ENCODE measurements at places on chromosomes 12 and 14.

GRCh38 chr14:70888681-70889175 lies 18.5 kb upstream of the PCNX1 start:
- H3K4me3 ChIP-seq, result no peak overlapping the region
- H3K36me3 ChIP-seq, result no peaks in the 10 kb centered on the region
- peaks cover 7% of the 10 kb centered on the region for H3K4me1 ChIP-seq
- H3K27ac ChIP-seq, result no peak overlapping the region
- peak; percentile 42 for ATAC-seq

GRCh38 chr12:65765436-65765813 lies 58.9 kb upstream of the HMGA2 start:
- no peak overlapping the region for H3K4me3 ChIP-seq
- ATAC-seq, result no peak
- H3K27ac ChIP-seq, result no peak overlapping the region
- no peaks in the 10 kb centered on the region for H3K36me3 ChIP-seq
- peaks cover 7% of the 10 kb centered on the region for H3K27me3 ChIP-seq
- no peaks in the 10 kb centered on the region for H3K4me1 ChIP-seq

- no peak overlapping the region for H3K4me3 ChIP-seq
Observed at GRCh38 chr12:123860377-123860776, 98.3 kb downstream of the DNAH10 start.

DNA sequence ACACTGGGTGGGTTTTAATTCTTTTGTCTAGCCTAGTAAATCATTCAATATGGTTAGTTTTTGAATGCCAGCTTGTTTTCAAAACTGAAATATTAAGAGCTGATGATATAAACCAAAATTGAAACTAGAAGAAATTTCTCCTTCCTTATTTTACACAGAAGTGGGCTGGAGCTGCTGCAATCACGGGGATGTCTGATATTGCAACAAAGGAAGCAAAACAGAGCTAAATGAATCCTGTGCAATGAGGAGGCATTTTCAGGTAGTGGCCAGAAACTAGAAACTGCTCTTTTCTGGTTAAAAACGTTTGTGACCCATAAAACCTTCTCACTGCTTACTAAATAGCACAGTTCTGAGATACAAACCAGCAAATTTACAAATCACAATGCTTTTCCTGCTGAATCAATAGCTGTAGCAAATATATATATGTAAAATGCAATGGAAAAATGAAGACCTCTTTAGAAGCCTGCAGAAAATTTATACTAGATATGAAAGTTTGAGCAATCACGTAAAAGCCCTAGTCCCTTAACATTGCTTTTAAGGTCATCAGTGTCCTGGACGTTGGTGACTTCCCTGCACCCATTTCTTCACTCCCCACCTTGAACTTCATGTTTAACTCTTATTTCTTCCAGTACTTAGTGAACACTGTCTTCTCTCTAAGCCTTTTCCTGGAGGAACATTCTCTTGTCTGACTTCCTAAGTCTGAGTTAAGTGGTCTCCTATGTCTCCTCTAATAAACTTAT lies 15.9 kb upstream of the LRRK2 start:
- no peaks in the 10 kb centered on the region for H3K36me3 ChIP-seq
- H3K27ac ChIP-seq, result no peak overlapping the region
- H3K4me3 ChIP-seq, result no peak overlapping the region
- peaks cover 11% of the 10 kb centered on the region for H3K4me1 ChIP-seq
- no peaks in the 10 kb centered on the region for H3K27me3 ChIP-seq
- ATAC-seq, result no peak

DNA sequence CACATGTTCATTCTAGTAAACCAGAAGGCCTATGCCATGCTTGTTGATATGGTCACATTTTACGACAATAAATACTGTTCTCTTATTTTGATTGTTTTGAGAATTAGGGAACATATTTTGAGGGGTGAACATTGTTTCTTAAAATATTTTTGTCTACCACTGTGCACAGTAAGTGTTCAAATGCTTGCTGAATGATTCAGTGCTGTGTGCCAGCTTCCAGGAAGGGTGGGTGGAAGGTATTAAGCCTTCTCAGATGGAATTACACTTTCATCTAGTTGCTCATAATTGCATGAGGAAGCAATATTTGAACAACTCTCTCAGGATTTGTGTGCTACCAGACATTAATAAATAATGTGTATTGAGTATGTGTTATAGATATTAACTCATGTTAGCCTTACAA lies 15.5 kb upstream of the TMX1 start:
- H3K27me3 ChIP-seq, result no peaks in the 10 kb centered on the region
- no peak overlapping the region for H3K4me3 ChIP-seq
- no peaks in the 10 kb centered on the region for H3K4me1 ChIP-seq
- no peak overlapping the region for H3K27ac ChIP-seq
- ATAC-seq, result no peak
- H3K36me3 ChIP-seq, result no peaks in the 10 kb centered on the region

DNA sequence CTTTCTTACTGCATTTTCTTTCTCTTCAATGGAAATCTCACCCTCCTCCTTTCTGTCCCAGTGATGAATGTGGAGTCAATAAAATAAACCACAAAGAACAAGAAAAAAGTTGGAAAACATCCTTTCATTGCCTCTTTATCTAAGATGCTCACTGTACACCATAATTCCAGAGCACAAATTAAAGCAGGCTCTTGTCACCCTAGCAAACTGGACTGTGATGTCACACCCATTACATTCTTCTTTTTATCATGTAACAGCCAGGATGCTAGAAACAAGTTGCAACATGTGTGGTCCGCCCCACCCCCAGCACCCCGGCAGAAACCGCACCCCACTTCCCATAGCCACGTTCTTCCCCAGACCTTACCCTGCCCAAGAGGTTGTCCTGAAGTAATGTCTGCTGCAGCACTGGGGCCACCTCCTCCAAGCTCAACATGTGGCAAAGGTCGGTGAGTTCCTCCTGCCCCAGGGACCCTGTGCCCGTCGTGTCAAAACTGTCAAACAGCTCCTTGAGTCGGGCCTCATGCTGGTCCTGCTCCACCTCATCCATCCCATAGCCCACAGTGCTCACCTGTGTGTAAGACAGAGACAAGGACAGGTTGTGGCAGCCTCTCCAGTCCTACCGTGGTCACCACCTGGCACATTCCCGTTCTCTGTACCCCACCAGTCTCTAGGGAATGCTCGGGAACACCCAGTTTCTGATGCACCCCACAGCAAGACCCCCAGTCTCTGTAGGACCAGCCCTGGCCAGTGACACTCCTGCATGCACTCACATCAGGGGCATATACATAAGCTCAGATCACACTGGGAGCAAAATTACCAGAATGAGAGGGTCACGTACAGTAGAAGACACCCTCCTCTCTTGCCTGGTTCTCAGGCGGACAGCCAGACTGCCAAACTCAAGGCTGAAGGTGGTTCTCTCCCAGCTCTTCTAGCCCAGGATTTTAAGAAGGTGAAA lies 9.2 kb downstream of the NIN start:
- no peak overlapping the region for H3K27ac ChIP-seq
- H3K4me3 ChIP-seq, result no peak overlapping the region
- peaks cover 44% of the 10 kb centered on the region for H3K4me1 ChIP-seq
- no peaks in the 10 kb centered on the region for H3K27me3 ChIP-seq

DNA sequence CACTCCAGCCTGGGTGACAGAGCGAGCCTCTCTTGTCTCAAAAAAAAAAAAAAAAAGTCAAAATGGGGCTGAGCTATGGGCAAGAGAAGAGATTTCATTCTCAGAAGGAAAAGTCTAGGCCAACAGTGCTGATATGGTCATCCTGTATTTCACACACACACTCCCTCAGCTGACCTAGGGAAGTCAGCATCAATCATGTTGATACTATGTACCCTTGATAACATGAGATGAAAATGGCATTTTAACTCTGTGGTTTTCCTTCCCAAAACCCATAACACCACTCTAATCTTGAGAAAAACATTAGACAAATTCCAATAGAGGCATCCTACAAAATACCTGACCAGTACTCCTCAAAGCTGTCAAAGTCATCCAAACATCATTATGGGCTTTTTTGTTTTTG lies 2.3 kb upstream of the NEMP1 start:
- peaks cover 7% of the 10 kb centered on the region for H3K36me3 ChIP-seq
- no peak for ATAC-seq
- H3K27me3 ChIP-seq, result no peaks in the 10 kb centered on the region
- no peak overlapping the region for H3K27ac ChIP-seq
